Thymus (tissue), 14 donors: ENCODE measurements at places on chromosomes 12 and 14. TPM values are rescaled to one million over a fixed set of nuclear protein-coding genes. Genes with fewer than 3 reads are reported as not detected.

DNA sequence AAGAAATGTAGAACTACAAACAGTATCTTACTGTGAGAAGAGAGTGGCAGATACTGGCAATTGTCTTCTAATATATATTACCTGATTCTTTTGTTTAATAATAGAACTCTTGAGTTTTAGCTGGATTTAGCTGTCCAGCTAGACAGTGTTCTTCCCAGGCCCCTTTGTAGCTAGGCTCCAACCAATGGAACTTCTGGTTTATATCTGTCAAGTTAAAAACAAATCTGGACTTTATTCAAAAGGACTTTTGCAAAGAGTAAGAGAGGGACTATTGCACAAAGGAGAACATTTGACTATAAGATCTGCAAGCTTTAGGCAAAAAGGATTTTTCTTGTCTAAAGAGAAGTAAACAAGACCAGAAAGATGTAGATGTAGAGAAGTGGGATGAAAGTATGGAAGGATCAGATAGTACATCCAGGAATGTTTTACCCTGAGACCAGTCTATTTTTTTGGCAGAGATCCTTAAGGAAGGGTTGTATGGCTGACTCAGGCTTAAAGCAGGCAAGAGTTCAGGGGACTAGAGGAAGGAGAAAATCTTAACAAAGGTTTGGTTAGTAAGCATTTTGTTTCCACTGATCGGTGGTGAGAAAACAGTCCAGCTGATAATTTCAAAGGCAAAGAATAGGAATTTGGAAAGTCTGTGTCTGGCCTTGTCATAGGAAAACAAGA lies 111.1 kb upstream of the PLEKHA5 start:
- no peak for DNase-seq

DNA sequence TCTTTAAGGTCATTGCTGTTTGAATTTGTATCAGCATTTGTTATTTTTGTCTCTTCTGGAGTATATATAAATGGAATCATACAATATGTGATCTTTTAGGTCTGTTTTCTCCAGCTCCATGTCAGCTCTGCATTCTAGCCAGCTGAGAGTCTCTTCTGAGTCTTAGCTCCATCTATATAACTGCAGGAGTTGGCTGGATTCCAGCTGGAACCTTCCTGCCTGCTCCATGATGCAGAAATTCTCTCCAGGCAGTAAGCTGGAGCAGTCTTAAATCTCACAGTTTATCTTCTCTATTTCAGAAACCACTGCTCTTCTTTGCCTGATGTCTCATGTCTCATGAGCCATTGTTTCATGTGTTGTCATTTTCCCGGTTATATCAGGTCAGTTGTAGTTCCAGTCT lies 827.6 kb downstream of the NRXN3 start:
- DNase-seq: no peak

- DNase-seq: no peak
Observed at GRCh38 chr12:45708901-45709300, 20.6 kb upstream of the ARID2 start.

DNA sequence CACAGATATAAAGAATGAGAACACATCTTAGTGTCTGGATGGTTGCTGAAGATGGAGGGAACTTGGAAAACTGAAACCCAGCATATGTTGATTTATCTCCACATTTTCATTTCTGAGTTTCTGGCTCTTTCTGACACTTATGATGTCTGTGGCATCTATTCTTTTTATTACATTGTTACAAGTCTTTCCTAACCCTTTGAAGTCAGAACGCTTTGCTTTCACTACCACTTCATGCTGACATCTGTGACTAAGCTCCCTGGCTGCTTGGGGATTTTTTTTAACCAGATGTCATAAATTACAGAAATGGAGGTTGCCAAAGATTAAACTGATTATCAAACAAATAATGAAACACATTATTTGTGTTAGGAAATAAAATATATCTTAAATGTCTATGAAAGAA lies 188.7 kb downstream of the KITLG start:
- DNase-seq: no peak

Gene SELPLG
- 69.6 TPM for total RNA-seq

DNA sequence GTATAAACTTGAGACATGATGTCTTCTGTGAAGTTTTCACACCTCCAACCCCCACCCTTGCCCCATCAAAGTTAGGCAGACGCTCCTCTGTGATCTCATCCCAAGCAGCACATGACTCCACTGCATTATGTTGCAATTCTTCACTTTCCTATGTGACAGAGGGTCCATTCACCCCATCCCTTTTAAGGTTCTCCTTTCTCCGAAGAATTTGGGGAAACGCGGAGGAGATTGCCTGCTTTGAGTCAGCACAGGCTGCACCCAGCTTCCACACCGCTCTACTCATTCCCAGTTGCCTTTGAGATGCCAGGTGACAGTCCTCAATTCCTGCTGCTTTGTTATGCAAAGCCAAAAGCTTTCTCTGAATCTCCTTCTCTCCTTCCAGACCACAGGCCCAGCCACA lies 61.8 kb downstream of the PHLDA1 start:
- no peak for DNase-seq

Gene GPD1
- 0.38 TPM for total RNA-seq

Gene PAN2
- 36.3 TPM for total RNA-seq

GRCh38 chr14:74241652-74242017 lies 2.4 kb downstream of the VSX2 start:
- no peak for DNase-seq

GRCh38 chr14:74905595-74906142 lies 17.4 kb downstream of the RPS6KL1 start:
- no peak for DNase-seq

- no peak for DNase-seq
Observed at GRCh38 chr12:90710711-90711110, 244.3 kb downstream of the CCER1 start.

DNA sequence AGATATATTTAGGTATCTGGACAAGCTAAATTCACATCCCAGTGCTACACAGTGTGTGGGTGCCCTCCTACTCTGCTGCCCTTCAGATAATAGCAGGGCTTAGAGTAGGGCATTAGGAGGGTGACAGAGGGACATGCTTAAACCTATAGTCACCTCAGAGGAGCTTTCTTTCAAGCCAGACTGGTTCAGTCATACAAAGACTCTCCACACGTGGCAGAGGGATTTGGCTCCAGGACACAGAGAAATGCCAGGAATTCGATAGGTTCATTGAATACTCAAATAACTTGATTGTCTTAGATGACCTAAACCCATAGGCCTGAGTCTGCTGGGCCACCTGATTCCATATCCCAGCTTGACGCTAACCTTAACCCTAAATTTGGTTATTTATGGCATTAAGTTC lies 163.5 kb downstream of the TPH2 start:
- DNase-seq: no peak

- peak; percentile 63 for DNase-seq
Observed at GRCh38 chr12:92041742-92042141, 103.9 kb downstream of the BTG1 start.

GRCh38 chr12:95767703-95768102 lies 22.9 kb downstream of the NTN4 start:
- DNase-seq: no peak

DNA sequence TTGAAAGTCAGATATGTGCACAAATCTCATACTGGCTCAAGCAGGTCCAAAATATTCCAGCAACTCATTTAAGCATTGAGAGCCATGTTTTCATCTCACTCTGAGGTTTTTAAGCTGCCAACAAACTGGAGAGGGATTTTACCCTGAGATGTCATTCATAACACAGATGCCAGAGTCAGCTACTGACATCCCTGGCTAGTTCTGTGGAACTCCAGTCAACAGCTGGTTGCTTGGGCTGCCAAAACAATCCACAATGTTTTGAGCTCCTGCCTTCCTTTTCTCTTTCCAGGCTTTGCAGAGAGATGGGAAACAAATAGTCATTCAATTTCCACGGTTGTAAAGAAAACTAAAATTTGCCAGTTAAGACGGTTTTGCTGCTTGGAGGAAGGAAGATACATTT lies 621.2 kb upstream of the FBXO33 start:
- no peak for DNase-seq

- DNase-seq: no peak
Observed at GRCh38 chr12:40312982-40313576, 88.3 kb downstream of the LRRK2 start.
